ENCODE measurements at places on chromosomes 1 and 21. TPM values are rescaled to one million over a fixed set of nuclear protein-coding genes. Genes with fewer than 3 reads are reported as not detected.
A peak's percentile ranks its signal among the peaks of the same experiment; 100 is the strongest.

DNA sequence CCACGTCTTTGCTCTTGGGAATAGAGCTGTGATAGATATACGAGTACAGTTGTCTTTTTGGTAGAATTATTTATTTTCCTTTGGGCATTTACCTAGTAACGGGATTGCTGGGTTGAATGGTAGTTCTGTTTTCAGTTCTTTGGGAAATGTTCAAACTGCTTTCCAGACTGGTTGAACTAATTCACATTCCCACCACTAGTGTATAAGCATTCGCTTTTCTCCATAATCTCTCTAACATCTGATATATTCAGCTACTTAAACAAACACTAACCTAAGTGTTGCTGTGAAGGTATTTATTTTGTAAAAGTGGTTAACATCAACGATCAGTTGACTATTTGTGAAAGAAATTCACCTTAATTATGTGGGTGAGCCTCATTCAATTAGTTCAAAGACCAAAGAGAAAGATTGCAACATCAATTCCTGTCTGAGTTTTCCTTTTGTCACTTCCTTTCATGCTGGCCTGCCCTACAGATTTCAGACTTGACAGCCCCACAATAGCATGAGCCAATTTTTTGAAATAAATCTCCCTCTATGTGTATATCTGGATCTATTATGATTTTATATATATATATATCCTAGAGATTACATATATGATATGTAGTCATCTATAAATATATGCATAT is 26.7 kb upstream of the DUSP10 start:
- DNase-seq, result no peak

The OR2AK2 gene
- polyA plus RNA-seq, result not detected

The VAMP4 gene
- 13.0 TPM for polyA plus RNA-seq

GRCh38 chr1:55285834-55286233 is 70.7 kb upstream of the USP24 start:
- no peak for DNase-seq

DNA sequence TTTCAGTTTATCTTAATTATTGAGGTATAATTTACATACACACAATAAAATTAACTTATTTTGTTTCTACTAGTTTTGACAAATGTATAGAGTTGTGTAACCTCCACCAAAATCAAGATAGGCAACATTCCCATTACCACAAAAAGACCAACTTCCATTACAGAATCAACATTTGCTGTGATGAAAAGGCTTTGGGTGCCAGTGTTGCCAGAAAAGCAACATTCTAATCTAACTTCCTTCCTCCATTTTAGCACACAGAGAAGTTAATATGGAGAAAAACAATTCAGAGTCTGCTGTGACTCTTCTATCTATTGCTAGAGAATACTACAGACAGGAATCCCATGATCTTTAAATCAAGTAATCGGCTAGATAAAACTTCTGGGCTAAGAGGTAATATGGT is 245.3 kb downstream of the RERE start:
- no peak for DNase-seq

- DNase-seq, result no peak
These were observed 352.0 kb upstream of the C1orf87 start for GRCh38 chr1:60425528-60425927.

- DNase-seq, result no peak
These were observed 58.6 kb upstream of the TNR start for GRCh38 chr1:175801979-175802378.

The ZMYND12 gene
- polyA plus RNA-seq, result 0.36 TPM

The MROH9 gene
- not detected for polyA plus RNA-seq

The LHX8 gene
- not detected for polyA plus RNA-seq

The SRM gene
- polyA plus RNA-seq, result 41.4 TPM

The CD34 gene
- 0.14 TPM for polyA plus RNA-seq

GRCh38 chr1:212557739-212558692 is 50.5 kb upstream of the ATF3 start:
- DNase-seq, result no peak

The PPIAL4G gene
- polyA plus RNA-seq, result not detected

DNA sequence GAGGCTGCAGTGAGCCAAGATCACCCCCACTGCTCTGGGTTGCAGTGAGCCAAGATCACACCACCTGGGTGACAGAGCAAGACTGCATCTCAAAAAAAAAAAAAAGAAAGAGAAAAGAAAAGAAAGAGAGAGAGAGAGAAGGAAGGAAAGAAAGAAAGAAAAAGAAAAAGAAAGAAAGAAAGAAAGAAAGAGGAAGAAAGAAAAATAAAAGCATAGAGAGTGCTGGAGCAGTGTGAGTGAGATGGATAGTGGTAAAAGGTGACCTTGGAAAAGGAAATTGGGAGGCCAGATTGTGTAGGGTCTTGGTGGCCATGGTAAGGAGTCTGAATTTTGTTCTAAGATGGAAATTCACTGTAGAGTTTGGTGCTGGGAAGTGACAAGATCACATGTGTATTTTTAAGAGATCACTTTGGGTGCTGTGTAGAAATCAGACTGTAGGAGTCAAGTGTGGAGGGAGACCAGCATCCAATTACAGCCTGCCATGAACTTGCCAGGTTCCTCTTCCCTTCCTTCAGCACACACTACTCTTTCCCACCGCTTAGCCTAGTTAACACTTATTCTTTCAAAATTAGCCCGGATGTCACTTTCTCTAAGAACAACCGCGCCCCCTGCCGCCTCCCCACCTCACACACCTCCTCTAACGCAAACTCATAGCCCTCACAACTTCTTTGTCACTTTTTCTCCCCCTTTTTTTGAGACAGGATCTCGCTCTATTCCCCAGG is 17.9 kb downstream of the MTX1 start:
- DNase-seq, result peak; percentile 26

The SPAG17 gene
- polyA plus RNA-seq, result 0.07 TPM

DNA sequence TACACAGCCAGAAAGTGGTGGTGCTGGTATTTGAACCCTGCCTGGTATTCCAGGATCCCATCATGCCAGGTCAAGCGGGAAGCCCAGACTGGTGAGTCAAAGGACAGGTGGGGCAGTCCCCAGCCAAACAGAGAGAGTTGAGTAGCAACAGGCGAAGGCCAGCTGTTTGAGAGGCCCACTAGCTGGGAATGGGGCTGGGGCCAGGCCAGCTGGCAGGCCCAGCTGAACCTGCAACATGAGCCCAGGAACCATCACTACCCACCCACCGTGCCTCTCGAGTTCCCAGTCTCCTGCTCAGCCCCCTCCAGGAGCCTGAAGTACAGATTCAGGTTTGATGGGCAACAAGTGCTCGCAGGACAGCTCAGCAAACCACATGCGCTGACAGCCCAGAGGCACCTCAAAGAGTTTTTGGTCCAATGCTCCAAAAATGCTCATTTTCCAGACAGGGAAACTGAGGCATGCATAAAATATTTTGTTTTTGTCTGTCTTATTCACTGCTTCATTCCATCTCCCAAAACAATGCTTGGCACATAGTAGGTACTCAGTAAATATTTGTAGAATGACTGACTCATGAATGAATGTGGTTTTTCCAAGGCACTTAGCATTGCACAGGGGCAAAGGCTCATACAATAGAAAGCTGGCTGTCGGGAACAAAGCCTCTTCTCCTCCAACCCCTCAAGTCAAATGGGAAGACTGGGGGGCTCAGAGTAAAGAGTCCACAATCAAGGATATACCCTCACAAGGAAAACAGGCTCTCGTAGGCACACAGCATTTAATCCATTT is 42.5 kb upstream of the CLIC4 start:
- DNase-seq, result no peak

The C4BPB gene
- polyA plus RNA-seq, result not detected

GRCh38 chr1:15178571-15179484 is 25.3 kb downstream of the TMEM51 start:
- peak; percentile 86 for DNase-seq

The CNIH3 gene
- 5.6 TPM for polyA plus RNA-seq

- no peak for DNase-seq
These were observed 68.5 kb downstream of the CACHD1 start for GRCh38 chr1:64538389-64538788.

The P3H1 gene
- polyA plus RNA-seq, result 156 TPM

DNA sequence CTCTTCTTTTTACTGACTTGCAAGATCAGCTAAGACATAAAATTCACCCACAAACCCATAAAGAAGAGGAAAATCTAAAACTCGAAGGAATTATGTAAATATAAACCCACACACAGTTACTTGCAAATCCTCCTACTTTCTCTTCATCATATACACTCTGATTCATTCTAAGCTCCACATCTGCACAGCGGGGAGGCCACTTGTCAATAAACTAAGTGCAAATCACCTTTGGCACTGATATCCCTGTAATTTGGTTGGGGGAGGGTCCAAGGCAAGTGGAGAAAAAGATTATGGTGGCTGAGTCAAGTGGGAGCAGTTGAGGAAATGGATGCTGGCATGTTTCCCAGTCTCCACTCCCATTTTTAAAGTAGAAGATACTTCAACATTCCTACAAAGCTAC is 596.5 kb downstream of the MATN1 start:
- DNase-seq, result no peak

DNA sequence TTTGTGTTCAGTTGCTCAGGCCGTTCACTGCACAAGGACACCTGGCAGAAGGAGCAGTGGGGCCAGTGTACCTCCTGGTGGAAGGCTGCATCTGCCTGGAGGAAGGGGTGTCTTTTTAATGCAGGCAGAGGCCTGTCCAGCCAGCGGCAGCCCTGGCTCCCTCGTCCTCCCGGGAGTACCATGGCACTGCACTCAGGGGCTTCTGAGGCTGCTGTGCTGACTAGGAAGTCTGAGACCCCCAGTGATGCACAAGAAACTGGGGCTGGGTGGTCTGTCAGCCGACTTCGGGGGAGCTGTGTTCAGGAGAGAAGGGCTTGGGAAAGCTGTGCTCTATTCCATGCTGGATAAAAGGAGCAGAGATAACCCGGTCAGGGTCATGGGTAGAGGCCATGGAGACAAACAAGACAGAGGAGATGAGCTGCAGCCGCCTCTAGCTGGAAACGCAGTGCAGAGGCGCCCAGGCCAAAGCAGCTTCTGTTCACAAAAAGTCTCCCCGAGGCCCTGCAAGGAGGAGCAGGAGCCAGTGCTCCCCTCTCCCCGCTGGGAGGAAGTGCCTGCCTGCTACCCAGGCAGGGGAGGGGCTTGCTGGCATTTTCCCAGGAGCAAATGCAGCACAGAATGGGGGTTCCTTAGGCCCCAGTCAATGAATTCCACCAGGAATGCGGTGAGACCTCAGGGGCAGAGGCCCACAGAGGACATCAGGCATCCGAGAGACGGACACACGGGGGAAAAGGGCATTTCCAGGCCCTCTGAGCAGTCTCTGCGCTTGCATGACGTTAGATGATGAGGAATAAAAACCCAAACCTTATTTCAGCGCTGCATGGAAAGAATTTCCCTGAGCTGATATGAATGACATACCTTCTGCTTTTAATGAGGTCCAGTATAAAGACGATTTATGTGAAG is 17.2 kb upstream of the C2CD2 start:
- no peak for DNase-seq

DNA sequence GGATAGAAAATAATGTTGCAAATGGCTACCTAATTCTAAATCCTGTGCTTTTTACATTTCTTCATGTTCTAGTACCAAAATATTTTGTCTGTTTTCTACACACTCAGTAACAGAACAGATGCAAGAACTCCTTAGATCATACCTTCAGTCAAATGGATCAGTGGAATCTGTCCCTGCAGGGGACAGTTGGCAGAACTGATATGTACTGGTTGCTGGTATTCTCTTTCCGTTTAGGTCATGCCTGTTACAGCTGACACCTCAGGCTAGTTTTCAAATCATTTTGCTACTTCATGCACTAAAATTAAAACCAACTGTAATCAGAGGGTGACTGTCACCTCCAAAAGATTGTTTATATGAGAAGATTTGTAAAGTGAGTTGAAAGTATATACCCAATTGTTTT is 109.2 kb downstream of the TNNI3K start:
- no peak for DNase-seq

DNA sequence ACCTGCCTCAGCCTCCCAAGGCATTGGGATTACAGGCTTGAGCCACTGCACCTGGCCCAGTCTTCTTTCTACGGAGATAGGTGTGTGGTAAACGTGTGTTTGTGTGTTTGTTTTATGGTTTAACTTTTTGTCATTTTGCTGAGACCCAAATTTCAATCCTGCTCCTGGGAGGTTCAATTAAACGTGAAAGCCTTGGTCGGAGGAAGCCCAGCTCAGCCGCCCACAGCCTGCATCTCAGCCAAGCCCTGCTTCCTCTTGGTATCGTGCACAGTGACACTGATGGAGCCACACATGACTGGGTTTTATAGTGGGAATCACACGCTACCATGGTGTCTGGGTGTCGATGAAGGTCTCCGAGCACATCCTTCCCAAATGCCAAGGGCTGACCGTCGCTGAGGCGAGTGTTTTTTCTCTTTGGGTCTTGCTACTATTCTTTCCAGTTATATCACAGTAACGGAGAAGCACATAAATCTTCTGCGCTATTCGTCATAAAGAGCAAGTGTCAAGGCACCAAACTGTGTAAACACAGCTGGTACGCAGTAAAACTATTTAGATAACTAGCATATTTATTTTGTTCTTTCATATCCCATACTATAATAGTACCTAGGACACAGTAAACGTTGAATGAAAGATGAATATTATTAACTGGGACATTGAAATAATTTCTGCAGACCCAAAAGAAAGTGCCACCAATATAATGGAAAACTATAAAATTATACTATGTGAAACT is 39.3 kb downstream of the HLCS start:
- DNase-seq, result no peak

- DNase-seq, result no peak
These were observed 42.4 kb upstream of the RUNX1 start for GRCh38 chr21:35091496-35091895.

DNA sequence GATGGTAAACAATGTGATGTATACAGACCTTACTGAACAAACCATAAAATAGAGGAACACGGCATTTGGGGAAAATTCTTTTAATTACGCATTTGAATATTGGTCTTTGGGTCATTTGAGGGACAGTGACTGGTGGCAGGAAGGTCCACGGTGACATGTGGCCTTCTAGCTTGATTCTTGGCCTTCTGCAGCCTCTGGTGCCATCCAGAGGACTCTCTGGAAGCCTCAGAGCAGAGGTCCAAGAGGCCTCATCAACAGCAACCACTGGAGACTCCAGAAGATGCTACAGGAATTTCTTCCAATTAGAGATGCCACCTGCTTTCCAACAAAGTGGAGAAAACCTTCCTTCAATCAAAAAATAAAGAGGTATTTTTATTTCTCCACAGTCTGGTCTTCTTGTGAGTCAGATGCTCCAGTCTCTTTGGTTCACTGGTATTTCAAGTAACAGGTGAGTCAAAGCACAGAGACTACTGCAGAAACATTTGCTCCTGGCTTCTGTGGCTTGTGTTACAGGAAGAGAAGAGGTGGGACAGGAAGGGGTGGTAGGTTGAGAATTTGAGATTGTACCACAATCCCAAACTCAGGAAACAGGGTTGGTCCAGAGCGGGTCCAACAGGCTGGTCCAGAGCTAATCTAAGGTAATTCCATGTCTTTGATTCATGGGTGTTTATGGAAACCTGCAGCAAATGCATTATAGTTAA is 2.7 kb upstream of the F5 start:
- DNase-seq, result no peak
